ENCODE measurements at places on chromosomes 3 and 15.

- DNase-seq: no peak
Observed at GRCh38 chr15:42385980-42386700, 26.8 kb downstream of the CAPN3 start.

DNA sequence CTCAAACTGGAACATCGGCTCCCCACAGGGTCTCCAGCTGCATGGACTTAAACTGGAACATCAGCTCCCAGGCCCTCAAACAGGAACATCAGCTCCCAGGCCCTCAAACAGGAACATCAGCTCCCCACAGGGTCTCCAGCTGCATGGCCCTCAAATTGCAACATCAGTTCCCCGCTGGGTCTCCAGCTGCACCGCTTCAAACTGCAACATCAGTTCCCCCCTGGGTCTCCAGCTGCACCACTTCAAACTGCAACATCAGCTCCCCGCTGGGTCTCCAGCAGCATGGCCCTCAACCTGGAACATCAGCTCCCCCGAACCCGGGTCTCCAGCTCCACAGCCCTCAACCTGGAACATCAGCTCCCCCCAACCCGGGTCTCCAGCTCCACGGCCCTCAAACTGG is 82.0 kb downstream of the TFRC start:
- DNase-seq: no peak

DNA sequence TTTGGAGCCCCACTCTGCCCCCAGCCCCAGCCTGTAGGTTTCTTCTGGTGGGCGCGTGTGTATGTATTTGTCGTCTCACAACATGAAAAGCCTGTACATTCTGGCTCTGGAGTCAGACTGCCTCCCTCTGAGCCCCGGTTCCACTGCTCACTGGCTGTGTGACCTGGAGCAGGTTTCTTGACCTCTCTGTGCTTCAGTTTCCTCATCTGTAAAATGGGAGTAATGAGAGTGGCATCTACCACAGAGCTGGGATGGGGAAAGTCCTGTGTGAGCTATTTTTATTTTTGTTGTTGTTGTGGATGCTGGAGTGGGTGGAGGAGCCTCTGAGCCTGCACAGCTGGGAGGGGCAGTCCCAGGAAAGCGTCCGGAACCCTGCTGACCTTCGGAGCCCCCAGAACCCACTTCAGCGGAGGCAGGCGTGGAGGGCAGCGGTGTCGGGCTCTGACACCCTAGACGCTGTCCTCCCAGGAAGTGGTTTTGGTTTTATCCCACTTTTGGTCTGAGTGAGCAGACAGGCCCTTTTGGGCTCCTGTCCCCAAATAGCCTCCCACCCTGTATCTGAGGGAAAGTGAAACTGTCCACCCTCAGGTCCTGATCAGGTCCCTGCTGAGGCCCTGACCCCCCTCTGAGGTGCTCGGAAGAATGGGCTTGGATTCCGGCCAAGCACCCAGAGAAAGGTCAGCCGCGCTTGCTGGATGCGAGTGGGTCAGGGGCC is 103.5 kb downstream of the CHSY1 start:
- DNase-seq: no peak

GRCh38 chr3:125075738-125076137 is 19.9 kb upstream of the HEG1 start:
- DNase-seq: no peak

GRCh38 chr15:71596672-71597071 is 213.7 kb upstream of the NR2E3 start:
- no peak for DNase-seq

- no peak for DNase-seq
Observed at GRCh38 chr3:23084367-23084766, 118.8 kb upstream of the UBE2E2 start.

DNA sequence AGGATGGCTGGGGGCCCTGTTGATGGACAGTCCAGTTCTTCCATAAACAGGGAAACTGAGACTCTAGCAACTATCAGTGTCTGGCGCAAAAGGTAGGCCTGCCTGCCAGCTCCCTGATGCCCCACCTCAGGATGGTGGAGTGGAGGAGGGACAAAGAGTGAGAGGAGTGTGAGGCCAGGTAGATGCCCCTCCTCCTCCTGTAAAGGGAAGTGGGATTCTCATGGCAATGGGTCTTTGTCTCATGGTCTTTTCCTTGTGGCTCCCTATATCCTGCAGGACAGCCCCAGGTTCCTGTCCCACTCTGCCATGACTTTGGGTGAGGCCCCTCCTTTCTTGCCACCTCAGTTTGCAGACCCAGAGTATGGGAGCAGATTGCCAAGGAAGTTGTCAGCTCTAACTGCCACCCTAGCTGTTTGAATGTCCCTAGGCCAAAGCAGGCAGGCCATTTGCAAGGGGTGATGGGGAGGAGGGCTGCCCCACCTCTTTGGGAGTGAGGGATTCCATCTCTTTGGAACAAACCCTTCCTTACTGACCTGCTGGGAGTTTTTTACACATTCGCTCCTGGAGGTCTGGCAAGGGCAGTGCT is 2.8 kb upstream of the DNAH1 start:
- no peak for DNase-seq

DNA sequence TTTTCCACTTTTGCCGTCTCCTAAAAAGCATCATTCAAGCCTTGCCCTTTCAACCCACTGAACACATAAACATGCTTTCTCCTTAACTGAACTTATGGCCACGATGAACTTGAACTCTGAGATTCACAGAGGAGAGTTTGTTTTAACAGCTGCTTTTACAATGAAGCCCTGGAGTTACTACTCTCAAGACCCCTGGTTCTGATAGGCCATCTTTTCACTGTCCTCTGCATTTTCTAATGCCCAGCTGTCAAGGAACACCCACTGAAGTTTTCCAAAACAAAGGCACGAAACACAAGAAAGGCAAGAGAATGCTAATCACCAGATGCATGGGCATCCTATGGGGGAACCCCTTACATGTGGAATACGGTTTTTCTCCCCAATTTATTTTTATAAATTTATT is 100.8 kb downstream of the ADAMTS9 start:
- no peak for DNase-seq

All from stimulated activated CD4-positive, alpha-beta T cell treated with anti-CD3 and anti-CD28 coated beads, Interleukin-12 subunit alpha, Interleukin-12 subunit beta, amount 100 ng/mL, for 48 hours (primary cell).